Activated CD4-positive, CD25-positive, alpha-beta regulatory T cell treated with anti-CD3 and anti-CD28 coated beads, Interleukin-2, amount 50 U/mL, for 72 hours (primary cell): ENCODE measurements at places on chromosomes 1 and 21.

DNA sequence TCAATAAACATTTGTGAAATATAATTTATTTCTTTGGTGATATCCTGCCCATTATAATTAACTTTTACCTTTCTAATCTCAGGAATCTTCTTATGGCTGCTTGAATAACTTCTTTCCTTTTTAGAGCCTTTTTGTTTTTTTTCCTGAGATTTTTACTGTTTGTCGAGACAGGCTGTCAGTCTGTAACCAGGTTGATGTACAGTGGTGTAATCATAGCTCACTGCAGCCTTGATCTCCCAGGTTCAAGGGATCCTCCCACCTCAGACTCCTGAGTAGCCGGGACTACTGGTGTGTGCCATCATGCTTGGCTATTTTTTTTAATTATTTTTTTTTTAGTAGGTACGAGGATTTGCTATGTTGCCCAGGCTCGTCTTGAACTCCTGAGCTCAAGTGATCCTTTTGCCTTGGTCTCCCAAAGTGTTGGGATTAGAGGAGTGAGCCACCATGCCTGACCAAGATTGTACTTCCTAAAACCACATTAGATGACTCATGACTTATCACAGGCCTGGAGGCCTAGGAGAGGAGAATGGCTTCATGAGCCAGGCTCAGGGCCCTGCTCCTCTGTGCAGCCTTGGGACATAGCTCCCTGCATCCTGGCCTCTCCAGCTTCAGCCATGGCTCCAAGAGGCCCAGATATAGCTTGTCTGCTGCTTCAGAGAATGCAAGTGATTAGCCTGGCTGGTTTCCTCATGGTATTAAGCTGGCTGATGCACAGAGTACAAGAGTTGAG lies 48.6 kb downstream of the CTH start:
- DNase-seq = no peak

- DNase-seq = no peak
Observed at GRCh38 chr1:174232761-174233160, 73.4 kb downstream of the RABGAP1L start.

DNA sequence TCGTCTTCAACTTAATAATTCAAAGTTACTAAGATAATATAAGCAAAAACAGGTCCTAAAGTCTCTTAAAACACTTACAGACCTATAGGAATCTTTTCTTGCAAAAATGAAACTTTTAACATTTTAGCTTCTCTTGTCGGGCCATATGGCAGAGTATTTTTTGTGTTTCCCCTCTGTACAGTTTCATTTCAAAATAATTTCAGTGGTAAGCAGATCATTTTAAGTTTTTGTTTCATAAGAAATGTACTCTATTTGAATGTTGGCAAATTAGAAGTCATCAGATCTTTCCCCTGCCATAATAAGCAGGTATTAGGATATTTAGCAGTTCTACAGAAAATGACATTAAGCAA lies 37.9 kb downstream of the RGL1 start:
- DNase-seq = no peak

- DNase-seq = no peak
Observed at GRCh38 chr1:217076902-217077301, 353.7 kb upstream of the ESRRG start.

GRCh38 chr1:62301726-62302390 lies 17.4 kb downstream of the KANK4 start:
- DNase-seq = no peak

- no peak for DNase-seq
Observed at GRCh38 chr1:168762473-168762872, 33.5 kb upstream of the DPT start.

GRCh38 chr1:223709598-223709997 lies 2.7 kb upstream of the CAPN2 start:
- no peak for DNase-seq

DNA sequence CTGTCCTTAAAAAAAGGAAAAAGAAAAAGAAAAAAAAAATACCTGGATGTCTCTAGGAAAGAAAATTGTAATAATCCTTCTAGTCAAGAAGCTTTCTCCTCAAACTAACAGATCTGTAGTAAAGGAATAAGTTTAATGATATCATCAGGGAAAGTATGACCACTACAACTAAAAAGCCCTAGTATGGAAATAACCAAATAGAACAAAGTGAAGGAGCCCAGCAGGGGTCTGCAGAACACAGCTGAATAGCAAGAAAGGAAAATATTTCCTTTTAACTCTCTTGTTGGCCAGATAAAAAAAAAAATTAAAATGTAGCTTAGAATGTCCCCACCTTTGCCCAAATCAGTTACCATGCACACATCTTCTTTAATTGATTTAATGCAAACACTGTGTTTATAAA lies 43.2 kb downstream of the PRRX1 start:
- DNase-seq = no peak

GRCh38 chr1:217418269-217419193 lies 212.4 kb downstream of the GPATCH2 start:
- no peak for DNase-seq

GRCh38 chr21:42784276-42784675 lies 95.1 kb downstream of the WDR4 start:
- DNase-seq = no peak

- no peak for DNase-seq
Observed at GRCh38 chr1:47507881-47508701, 70.2 kb downstream of the FOXD2 start.

- DNase-seq = no peak
Observed at GRCh38 chr21:28826021-28826420, 166.7 kb downstream of the LTN1 start.

DNA sequence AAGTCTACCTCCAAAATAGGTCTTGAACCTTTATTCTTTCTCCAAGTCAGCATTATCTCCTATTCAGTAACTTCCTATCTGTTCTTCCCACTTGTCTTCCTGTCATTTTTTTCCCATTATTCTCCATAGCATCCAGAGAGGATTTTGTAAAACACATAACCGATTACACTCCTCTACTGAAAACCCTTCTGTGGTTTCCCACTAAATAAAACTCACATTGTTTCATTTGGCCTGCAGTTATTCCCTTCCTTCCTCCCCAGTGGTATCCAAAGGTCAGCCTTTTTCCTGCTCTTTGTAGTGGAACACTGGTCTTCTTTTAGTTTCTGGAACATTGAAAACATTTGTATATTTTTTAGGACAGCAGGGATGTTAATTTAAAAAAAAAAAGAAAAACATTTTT lies 266.0 kb downstream of the GPR52 start:
- no peak for DNase-seq

DNA sequence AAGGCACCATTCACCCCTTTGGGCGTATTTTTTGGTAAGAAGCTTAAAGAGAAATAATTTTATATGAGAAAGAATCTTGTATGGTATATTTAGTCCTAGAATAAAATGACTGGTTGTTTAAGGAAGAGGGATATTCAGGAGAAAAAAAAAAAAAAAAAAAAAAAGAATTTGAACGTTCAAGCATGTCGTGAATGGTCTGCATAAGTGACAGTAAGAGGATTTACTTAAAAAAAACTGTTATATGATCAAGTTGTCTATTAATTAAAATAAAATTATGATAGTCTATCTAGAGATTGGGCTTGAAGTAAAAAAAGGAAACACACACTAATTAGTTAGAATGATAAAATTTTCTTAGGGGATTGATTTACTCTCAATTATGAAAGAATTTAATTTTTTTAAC lies 11.7 kb upstream of the OR14I1 start:
- no peak for DNase-seq

DNA sequence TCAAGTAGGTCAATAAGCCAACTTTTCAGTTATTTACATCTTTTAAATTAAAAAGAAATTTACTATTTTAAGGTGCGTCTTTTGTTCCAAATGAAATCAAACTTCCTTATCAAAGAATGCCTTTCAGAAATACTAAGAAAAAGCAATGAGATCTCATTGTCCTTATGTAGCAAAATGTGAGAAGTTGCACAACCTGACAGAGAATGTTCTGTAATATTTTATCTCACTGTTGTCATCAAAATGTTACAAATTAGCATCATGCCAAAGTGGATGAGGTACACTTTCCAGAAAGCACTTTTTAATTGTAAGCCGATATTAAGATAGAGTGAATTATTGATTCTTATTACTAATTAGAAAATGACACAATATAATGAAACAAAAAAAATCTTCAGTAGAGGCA lies 50.4 kb downstream of the KCNT2 start:
- no peak for DNase-seq

- DNase-seq = no peak
Observed at GRCh38 chr1:177780096-177780700, 189.7 kb downstream of the SEC16B start.

DNA sequence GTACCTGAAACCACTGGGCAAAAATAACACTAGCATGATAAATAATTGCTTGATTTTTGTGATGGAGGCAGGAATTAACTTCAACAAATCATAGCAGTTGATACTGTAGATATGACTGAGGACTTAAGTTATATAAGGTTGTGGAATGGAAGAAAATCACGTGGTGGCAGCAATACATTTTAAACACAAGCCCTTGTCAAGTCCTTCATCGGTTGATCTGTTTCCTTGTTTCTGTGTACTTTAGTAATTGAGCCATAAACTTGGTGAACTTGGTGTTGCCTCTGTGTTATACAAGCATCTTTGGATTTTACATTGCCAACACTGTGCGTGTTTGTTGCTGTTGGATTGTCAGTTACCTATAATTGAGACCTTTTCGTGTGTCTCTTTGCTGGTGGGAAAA lies 114.4 kb downstream of the CAMTA1 start:
- no peak for DNase-seq

GRCh38 chr1:58502519-58502918 lies 44.0 kb downstream of the OMA1 start:
- DNase-seq = no peak

DNA sequence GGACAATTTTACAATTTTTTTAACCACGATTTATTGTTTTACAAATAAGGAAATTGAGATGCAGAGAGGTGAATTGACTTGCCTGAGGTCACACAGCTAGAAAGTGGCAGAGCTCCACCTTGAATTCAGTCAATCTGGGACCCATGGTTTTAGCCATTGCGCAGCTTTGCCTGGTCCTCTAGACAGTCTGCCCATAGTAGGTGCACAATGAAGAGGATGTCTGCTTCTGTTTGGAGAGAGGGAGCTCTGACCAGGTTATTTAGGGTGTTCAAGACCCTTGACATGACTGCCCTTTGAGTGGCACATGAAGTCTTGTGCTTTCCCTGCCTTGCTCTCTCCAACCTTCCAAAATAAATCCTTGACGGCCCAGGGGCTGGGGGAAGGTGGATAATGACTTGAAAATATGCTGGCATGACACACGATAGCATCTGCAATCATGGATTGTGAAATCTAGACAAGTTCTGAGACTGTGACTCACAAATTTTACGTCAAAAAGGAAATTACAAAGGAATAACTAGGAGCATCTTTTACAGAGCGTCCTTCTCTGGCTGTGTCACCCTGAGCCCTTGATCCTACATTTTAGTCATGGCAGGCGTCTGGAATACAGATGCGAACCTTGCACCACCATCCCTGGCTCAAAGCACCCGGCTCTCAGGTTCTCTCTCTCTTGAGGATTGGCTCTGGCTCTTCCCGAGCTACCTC lies 26.2 kb upstream of the ID3 start:
- DNase-seq = no peak

GRCh38 chr1:27011058-27011764 lies 1.4 kb downstream of the TENT5B start:
- DNase-seq = no peak

GRCh38 chr1:230266456-230266855 lies 159.7 kb downstream of the PGBD5 start:
- no peak for DNase-seq

- DNase-seq = no peak
Observed at GRCh38 chr1:150516050-150516591, 569 bp downstream of the FALEC start.

- DNase-seq = no peak
Observed at GRCh38 chr1:14677292-14677971, 78.9 kb downstream of the KAZN start.

GRCh38 chr1:169049258-169049938 lies 57.1 kb upstream of the ATP1B1 start:
- DNase-seq = no peak

GRCh38 chr1:94768036-94768435 lies 52.1 kb upstream of the SLC44A3 start:
- no peak for DNase-seq

GRCh38 chr1:222006715-222007114 lies 264.8 kb upstream of the DUSP10 start:
- no peak for DNase-seq

DNA sequence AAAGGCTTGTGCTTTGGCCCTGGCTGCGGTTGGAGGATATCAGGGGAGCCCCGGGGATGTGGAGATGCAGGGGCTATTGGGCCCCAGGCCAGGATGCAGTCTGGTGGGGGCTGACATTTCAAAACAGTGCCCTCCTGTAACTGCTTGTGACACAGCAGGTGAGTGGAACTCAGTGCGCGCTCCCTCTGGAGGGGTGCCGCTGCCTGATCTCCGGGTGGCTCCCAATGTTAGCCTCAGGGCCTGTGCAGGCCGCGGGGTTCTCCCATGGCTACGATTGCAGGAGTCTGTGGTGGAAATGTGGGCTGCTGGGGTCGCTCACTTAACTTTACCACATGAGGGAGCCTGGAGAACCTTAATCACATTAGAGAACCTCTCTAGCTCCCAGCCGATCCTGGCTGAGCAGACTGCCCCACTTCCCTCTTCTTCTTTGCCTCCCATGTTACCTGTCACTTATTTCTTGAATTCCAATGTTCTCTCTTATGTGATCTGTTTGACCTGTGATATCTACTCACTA lies 163.2 kb downstream of the FMN2 start:
- DNase-seq = no peak

- no peak for DNase-seq
Observed at GRCh38 chr1:235783148-235783776, 83.4 kb downstream of the LYST start.

DNA sequence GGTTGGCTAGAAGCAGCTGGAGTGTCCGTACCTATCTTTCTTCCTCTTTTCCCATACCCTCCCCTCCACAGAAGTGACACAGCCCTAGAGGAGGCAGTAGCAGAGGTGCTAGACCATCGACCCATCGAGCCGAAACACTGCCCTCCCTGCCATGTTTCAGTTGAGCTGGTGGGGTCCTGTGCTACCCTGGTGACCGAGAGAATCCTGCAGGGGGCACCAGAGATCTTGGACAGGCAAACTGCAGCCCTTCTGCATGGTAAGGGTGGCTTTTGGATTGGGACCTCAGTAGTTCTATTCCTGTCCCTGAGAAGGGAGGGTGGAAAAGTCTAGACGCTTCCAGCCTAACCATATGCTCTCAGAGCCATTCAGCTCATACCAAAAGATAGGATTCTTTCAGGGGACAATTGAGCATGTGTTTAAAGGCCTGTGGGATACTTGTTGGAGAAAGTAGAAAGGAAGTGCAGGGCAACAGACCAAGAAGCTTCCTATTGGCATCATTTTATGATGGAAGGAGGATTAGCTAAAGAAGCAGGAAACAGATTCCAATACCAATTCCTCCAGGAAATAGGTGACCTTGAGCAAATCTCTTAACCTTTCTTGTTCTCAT lies 11.7 kb upstream of the BNIPL start:
- DNase-seq = peak; percentile 75

GRCh38 chr1:12203216-12204007 lies 26.4 kb upstream of the VPS13D start:
- DNase-seq = no peak

DNA sequence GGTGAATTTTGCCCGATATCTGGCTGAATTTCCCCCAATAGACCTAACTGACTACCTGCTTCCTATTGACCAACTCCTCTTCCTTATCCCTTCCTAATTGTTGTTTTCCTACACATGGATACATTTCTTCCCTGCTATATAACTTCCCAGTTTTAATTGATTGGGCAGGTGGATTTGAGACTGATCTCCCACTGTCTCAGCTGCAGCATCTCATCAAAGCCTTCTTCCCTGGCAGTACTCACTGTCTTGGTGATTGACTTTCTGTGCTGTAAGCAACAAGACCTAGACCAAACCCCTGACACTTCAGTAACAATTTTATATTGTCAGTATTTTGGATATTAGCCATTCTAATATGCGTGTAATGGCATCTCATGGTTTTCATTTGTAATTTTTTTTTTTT lies 11.3 kb upstream of the PLA2G2A start:
- no peak for DNase-seq
